Osteoblast (primary cell): ENCODE measurements at places on chromosomes 7 and 10. TPM values are rescaled to one million over a fixed set of nuclear protein-coding genes. Genes with fewer than 3 reads are reported as not detected.

Gene NEBL
- under 0.01 and 0.29 TPM in 2 replicates for total RNA-seq

Gene PNLIP
- not detected in 2 replicates for total RNA-seq

Gene MYO1G
- total RNA-seq: 0.29 and 0.36 TPM in 2 replicates

Gene UCN3
- total RNA-seq: not detected in 2 replicates

GRCh38 chr10:93255546-93255945 is 181.9 kb downstream of the CYP26A1 start:
- DNase-seq: no peak

- no peak for DNase-seq
Observed at GRCh38 chr7:95389516-95389915, 6.7 kb downstream of the PON3 start.

DNA sequence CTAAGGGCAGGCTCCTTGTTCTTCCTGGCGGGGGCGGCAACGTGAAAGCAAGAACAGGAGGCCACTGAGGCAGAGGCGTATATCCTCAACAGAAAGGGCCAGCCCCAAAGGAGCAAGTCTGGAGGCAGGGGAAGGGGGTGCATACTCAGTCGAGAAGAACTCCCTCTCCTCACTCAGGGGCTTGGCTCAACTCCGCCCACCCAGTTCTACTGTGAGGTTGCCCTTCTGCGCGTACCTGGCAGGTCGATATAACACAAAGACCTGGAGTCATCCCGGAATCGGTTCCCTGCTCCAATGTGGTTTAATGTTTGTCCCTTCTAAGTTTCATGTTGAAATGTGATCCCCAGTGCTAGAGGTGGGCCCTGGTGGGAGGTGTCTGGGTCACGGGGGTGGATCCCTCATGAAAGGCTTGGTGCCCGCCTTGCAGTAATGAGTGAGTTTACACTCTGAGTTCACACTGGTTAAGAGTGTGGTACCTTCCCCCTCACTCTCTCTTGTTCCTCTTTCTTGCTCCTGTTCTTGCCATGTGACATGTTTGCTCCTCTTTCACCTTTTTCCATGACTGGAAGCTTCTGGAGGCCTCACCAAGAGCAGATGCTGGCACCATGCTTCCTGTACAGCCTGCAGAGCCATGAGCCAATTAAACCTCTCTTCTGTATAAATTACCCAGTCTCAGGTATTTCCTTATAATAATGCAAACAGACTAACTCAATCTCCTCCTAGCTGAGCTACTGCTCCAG is 32.6 kb downstream of the GSDME start:
- DNase-seq: no peak

DNA sequence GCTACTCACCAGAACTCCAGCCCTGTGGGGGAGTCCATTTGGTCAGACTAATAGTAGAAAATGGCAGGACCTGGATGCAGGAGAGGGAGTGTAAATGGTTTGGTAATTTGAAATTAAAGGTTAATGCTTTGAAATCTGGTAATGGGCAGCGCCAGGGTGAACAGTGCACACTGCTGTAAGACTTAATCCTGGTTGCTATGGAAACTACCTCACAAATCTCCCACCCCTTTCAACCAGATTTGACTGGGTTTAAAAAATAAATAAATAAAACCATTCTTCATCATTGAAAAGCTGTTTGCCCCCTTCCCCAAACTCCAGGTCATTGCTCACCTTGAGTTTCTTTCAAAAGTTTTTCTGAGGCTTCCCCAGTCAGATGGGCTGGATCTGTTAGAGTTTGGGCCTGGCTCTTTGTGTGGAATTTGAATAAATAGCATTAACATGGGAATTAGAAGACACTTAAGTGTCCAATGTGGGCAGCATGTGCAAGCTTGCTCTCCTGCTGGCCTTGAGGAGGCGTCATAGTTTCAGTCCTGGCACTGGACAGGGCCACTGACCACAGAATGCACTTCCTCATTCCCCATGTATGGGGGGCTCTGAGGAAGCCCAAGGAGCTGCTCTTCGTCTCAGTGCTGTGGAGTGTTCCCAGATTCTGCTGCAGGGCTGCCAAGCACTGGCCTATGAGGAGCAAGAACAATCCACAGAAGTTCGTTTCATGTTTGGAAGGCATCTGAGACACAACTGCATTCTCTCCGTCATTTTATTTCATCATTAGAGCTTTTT is 90.7 kb downstream of the LRRC4 start:
- no peak for DNase-seq

DNA sequence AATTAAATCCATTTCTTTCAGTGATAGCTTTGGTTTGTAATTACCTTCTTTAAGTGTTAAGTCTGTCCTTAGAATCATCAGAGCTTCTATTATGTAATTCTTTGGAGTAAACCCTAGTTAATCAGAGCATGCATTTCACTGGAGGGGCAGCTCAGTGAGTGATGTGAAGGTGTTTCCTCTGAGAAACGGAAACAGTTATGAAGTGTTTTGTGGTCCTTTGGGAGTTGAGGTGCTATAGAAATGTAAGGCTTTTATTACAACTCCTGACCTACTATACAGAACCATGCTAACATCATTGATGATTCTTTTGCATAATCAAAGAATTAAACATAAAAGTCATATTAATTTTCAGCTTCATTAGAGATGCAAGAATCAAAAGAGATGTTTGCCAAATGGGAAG is 141.5 kb downstream of the EXOC4 start:
- no peak for DNase-seq

- DNase-seq: no peak
Observed at GRCh38 chr7:131591687-131592319, 35.4 kb upstream of the PODXL start.

- DNase-seq: peak; percentile 50
Observed at GRCh38 chr10:1540144-1540543, 197.2 kb downstream of the ADARB2 start.

- no peak for DNase-seq
Observed at GRCh38 chr7:39186671-39187070, 209.0 kb downstream of the POU6F2 start.

- no peak for DNase-seq
Observed at GRCh38 chr7:140281960-140282359, 105.2 kb upstream of the KDM7A start.

- no peak for DNase-seq
Observed at GRCh38 chr7:91083855-91084644, 180.2 kb upstream of the FZD1 start.

- DNase-seq: no peak
Observed at GRCh38 chr7:137636376-137636775, 210.4 kb downstream of the DGKI start.

DNA sequence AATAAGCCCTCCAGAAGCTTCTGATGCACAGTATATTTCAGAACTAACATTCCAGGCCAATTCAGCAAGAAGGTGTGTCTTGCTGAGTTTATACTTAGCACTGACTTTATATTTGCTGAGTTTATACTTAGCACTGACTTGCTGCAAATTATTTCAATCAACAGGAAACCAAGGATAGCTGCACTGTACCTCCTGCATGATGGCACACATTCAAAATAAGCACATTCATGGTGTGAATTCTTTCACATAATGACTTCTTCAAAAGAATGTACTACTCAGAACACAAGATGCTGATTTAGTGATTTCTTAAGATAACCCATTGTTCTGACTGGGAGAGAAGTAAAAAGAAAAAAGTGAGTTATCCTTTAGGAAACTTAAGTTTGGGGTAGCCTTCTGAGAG is 52.0 kb downstream of the JAZF1 start:
- DNase-seq: no peak

DNA sequence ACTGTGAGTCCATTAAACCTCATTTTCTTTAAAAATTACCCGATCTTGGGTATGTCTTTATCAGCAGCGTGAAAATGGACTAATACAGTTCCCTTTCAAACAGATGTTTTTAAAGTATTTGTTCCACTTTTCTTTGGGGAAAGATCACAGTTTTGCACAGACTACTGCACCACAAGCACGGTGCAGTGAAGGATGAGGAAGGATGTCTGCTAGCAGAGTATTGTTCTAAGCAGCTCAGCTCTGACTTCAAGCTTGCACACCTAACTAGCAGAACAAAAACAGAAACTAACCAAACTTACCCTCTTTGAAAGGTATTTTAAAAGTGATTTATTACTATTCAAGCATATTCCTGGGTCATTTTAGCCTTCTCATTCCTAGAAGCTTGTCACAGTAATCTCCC is 20.0 kb downstream of the THNSL1 start:
- no peak for DNase-seq

GRCh38 chr7:78530351-78530750 is 731.8 kb downstream of the PHTF2 start:
- peak; percentile 77 for DNase-seq

DNA sequence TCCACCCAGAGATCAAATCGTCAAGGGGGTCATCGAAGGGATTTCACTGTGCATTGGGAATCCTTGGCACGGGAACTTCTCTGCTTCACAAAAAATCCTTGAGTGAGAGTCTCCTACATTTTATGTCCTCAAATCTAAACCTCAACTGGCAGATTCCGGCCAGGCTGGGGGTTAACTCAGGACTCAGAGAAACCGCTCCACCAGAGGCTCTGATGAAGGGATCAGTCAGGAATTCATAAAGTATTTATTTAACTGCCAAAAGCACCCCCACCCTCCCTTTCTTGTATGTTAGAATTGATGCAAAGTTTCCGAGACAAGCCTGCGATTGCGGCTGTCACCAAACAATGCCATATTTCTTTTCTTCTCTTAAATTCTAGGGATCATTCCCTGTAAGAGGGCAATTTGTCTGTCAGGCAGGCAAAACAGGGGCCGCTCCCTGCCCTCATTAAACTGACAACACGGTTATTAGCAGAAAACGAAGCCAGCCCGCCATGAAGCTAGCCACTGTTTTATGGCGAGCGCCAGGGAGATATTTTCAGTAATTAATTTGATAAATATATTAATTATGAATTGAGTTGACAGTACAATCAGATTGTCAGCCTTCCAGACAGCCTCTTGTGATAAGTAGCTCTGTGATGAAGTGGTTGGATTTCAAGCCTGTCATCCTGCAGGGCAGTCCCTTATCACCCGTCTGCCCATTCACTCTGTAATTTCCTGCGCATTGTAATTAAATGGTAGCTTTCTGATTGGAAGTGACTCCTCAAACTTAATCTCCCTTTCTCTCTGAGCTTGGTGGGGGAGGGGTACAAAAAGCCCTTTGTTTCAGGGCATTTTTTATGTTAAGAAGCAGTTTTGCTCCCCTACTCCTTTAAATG is 153.0 kb upstream of the GPR26 start:
- DNase-seq: no peak

DNA sequence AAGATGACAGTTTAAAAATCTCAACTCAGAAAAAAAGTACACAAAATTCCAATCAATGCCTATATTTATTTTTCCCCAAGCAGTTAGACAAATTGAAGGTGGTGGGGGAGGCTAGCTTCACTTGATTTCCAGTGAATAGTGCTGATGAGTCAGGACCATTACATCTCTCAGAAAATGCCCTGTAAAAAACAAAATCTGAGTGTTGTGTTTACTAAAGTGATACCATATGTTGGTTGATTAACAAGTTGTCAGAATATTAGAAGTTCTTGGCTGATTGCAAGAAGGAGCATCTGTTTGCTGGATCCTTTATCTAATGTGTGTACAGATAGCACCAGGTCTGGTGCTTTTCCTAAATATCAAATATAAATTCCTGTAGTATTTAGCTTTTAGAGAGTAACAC is 31.3 kb upstream of the KIAA1217 start:
- no peak for DNase-seq
